Activated CD8-positive, alpha-beta T cell treated with anti-CD3 and anti-CD28 coated beads, Interleukin-2, amount 10 ng/mL, durations not matched to agents 7 days and 5 days (primary cell): ENCODE measurements at places on chromosomes 3 and 15.

- no peak for DNase-seq
These were observed 7.4 kb downstream of the PSMD2 start for GRCh38 chr3:184306341-184306972.

DNA sequence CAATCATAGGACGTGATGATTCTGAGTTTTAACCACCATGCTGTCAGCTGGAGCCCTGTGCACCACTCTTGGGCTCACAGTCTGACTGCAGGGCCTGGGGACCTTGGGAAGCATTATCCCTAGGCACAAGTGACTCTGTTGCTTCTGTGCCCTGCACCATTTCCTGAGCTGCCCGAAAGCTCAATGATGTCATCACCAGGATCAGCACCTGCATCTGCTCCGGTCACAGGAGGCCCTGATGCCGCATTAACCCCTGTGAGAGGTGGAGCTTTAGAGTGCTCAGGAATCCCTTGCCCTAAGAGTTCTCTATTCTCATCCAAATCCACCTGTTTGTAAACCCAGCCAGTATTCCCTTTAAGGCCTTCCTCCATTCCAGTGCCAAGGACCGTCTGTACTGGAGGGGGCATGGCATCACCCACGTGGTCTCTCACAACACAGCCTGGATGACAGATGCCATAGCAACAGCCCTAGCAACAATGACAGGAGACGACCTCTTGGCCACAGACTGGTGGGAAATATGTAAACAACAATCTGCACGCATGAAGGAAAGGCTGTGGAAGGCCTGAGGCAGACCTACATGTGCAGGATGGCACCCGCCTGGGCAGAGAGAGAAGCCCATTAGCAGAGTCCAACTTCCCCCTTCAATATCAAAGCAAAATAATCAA lies 37.9 kb downstream of the NTRK3 start:
- no peak for DNase-seq

GRCh38 chr3:46184469-46184868 lies 23.6 kb downstream of the CCR1 start:
- no peak for DNase-seq

- DNase-seq, result no peak
These were observed 175.9 kb downstream of the NTRK3 start for GRCh38 chr15:88080616-88081015.

DNA sequence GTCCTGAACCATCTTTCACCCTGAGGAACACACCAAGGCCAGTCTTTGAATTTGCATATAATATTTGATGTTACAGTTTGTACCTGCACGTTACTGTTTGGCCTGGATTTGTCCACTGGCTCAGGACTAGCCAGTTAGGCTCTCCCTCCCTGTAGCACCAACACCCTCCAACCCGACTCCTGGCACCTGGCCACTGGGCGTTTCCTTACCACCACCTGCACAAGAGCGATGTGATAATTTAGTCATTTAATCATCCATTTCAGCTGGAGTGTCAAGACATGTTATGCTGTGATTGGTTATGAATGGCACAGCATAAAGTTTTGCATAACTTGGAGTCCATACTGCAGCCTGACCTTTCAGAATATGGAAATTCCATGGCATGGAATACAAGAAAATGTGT lies 242.4 kb downstream of the KCNMB2 start:
- no peak for DNase-seq
